ENCODE measurements at places on chromosomes 2 and 18. TPM values are rescaled to one million over a fixed set of nuclear protein-coding genes. Genes with fewer than 3 reads are reported as not detected.

DSC2 gene
- 39.7 TPM for total RNA-seq

MC2R gene
- not detected for total RNA-seq

SULT1C4 gene
- total RNA-seq, result 2.1 TPM

PSMD14 gene
- 88.7 TPM for total RNA-seq

DNA sequence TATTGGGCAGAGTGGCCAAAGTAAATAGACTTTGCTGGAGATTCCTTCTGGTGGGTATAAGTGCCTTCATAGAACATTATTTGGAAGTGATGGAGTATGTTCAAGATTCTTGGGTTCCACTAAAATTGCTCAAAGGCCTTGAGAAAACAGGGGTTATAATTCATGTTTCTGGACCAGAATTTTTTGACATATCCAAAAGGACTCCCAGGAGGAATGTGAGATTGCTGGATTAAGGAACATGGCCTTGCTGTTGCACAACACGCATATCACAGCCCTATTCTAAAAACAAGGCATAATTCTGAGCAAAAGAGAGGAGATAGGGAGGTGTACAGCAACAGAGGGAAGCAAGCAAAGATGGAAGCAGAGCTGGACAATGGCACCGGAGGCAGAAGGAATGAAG is 111.7 kb upstream of the TNP1 start:
- DNase-seq, result no peak

DNA sequence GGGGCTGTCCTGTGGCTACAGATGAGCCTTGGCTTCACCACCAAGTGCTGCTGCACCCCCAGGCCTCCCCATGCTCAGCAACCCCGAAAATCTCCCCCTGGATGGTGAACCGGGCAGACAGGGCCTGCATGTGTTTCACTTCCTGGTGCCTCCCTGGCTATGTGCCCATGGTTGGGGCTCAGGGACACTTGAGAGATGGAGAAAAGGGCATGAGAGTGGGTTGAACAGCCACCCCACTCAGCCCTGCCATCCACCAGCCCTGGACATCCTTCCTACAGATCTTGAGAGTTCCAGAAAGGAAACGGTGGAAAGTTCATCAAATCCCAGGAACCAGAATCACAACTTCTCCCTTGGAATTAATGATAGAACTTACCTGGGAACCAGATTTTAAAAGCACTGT is 74.7 kb upstream of the TEX51 start:
- no peak for DNase-seq

- DNase-seq, result no peak
Observed at GRCh38 chr2:110852541-110853263, 120.3 kb downstream of the ACOXL start.

DNA sequence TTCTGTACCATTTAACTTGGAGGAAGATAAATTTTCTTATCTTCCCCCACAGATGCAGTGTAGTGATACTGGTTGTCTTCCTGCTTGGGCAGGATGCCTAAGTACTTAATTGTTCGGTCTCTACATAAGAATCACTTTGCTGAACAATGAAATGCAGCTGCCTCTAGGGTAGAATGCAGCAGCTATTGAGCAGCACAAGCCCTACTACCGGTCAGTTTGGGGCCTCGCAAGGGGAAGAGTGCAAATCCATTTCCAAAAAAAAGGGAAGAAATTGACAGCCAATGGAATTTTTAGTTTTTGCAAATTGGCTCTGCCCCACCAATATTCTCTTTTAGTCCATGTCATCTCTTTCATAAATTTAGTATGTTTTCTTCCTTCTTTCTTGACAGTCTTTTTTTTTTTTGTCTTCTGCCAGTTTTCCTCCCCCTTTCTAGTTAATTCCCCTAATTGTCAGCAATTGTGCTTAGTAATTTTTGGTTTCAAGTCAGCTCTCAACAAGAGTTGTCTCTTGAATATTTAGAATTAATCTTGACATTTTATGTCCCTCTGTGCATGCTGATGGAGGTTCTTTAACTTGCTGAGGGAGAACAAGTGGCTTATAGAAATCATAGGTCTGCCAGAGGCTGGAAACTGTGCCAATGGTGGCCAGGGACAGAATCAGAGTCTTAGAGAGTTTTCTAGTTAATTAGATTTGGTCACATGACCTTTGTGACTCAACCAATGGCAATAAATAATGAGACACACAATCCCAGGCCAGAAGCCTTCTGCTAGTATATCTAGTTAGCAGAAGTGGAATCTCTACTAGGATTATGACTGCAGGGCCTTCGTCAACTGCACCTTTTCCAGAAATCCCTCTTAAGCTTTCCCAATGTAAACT is 270.0 kb downstream of the CTNNA2 start:
- peak; percentile 77 for DNase-seq

GRCh38 chr18:3379685-3380084 is 70.3 kb upstream of the TGIF1 start:
- DNase-seq, result no peak

DNA sequence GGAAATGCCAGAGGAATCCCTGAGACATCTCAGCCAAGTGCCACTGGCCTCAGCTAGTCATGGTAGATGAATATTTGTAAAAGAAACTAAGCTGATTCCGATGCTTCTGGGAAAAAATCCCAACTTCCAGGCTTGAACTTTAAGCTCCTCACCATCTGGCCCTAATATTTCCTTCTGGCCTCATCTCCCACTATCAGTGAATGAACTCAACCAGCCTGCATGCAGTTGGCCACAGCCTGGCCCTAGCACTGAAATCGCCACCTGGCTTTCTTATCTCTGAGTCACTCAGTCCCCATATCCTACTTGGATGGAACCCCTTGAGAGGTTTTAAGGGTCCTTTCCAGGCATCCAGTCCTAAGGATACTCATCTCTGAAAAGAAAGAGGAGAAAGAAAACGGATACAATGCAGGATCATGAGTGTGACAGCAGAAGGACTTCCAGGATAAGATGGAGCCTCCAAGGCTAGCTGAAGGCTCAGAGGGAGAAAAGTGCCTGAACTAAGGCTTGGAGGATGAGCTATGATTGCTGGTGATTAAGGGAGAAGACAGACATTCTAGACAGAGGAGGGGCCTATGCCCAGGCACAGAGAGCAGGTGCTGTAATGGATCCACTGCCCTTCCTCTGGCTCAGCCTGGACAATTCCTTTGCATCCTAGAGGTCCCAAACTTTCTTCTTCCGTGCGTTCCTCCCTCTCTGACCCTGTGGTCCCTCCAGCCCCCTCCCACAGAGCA is 141.5 kb upstream of the MYCN start:
- no peak for DNase-seq

- no peak for DNase-seq
Observed at GRCh38 chr2:38498045-38498481, 104.7 kb downstream of the HNRNPLL start.

DNA sequence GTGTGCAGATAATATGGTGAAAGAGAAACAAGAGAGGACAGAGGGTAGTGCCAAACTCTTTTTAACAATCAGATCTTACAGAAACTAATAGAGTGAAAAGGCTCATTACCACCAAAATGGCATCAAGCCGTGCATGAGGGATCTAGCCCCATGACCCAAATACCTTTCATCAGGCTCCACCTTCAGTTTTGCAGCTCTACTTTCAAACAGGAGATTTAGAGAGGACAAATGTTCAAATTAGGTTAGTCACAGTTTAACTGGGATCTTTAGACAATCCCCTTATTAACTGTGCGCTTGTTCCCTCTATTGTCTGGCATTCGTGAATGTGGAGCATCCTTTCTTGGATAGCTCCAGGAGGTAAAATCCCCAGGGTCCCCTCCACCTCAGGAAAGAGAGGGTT is 1209.3 kb upstream of the CHAC2 start:
- peak; percentile 2 for DNase-seq

GRCh38 chr2:205020673-205021072 is 475.4 kb downstream of the PARD3B start:
- DNase-seq, result no peak

Data from H1 (cell line).